Cardiac muscle cell (in vitro differentiated cells and primary cell): ENCODE measurements at places on chromosomes 13 and 19. TPM values are rescaled to one million over a fixed set of nuclear protein-coding genes. Genes with fewer than 3 reads are reported as not detected.
A peak's percentile ranks its signal among the peaks of the same experiment; 100 is the strongest.

DNA sequence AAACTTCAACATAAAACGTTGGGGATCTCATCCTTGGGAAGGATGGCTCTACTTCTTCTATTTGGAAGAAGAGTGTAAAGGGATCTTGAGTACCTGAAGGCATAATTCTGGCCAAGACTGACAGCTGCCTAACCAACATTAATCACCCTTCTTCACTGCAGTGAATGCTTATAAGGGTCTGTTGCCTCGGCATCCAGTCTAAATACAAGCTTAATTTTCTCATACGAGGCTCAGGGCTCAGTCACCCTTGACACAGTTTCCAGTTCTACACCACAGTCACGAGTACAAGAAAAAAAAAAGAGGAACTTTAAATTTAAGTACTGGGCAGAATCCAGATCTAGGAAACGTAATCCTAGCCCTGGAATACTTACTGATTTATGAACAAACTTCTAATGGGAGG, 9.0 kb downstream of the FPR3 start:
- H3K36me3 ChIP-seq: no peaks in the 10 kb centered on the region
- DNase-seq: no peak
- no peaks in the 10 kb centered on the region for H3K27me3 ChIP-seq
- H3K27ac ChIP-seq: no peak overlapping the region

GRCh38 chr19:12485052-12485416, 418 bp upstream of the ZNF709 start:
- no peak for DNase-seq
- peak overlapping the region; percentile 58 for H3K4me3 ChIP-seq
- no peaks in the 10 kb centered on the region for H3K36me3 ChIP-seq
- H3K27me3 ChIP-seq: no peaks in the 10 kb centered on the region

CASP14 gene
- total RNA-seq: not detected in 2 replicates

DNA sequence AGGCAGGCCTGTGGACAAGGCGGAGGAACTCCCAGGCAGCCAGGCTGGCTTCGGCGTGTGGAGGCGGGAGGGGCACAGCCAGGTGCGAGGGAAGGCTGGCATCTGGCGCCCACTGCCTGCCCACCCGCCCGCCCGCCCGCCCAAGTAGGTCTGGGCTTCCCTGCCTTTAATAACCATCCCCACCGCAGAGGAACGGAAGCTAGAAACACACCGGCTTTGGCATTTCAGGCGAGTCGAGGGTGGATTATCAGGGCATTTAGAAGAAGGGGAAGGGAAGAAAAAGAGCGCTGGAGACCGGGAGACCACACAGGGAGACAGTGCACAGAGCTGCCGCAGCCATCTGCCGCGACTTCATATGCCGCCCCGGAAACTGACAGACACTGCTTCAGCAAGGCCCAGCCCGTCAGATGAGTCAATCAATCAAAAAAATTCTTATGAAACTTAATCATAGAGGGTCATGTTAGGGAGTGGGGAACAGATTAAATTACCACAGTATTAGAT, 199.7 kb downstream of the TSHZ3 start:
- no peak overlapping the region for H3K27ac ChIP-seq
- H3K4me3 ChIP-seq: no peak overlapping the region
- H3K36me3 ChIP-seq: no peaks in the 10 kb centered on the region

GRCh38 chr13:110528371-110528770, 33.2 kb downstream of the RAB20 start:
- no peak overlapping the region for H3K27ac ChIP-seq
- peaks cover 49% of the 10 kb centered on the region for H3K4me1 ChIP-seq
- no peak overlapping the region for H3K4me3 ChIP-seq
- no peaks in the 10 kb centered on the region for H3K36me3 ChIP-seq
